GM12878 (cell line): ENCODE measurements at places on chromosomes 1 and 21. TPM values are rescaled to one million over a fixed set of nuclear protein-coding genes. Genes with fewer than 3 reads are reported as not detected.

DNA sequence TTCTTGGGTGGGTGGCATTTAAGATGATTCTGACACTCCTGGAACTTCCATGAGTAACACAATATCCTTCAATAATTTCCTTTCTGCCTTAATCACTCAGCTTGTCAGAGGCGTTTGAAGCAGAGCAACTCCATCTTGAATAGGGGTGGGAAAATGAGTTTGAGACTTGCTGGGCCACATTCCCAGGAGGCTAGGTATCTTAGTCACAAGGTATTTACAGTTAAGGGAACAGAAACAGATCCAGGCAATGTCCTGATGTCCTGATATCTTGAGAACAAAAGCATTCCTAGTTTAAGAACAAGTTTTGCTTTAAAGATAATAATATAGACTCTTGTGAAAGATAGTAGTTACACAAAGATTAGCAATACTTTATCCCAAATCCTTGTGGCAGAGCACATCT, 76.6 kb upstream of the KIAA0040 start:
- no peak for DNase-seq

GRCh38 chr1:208944981-208945451, 638.5 kb upstream of the CAMK1G start:
- DNase-seq, result no peak

GRCh38 chr1:234612352-234613127, 2.6 kb upstream of the IRF2BP2 start:
- peak; percentile 97 for DNase-seq

- no peak for DNase-seq
Observed at GRCh38 chr1:33180911-33181890, 642 bp downstream of the TRIM62 start.

GRCh38 chr1:110209715-110210603, at the start of gene KCNC4:
Gene KCNC4 (plus strand): TSS chr1:110210314. CDS start chr1:110211500, 1,186 bp downstream.
- peak; percentile 65 for DNase-seq

DNA sequence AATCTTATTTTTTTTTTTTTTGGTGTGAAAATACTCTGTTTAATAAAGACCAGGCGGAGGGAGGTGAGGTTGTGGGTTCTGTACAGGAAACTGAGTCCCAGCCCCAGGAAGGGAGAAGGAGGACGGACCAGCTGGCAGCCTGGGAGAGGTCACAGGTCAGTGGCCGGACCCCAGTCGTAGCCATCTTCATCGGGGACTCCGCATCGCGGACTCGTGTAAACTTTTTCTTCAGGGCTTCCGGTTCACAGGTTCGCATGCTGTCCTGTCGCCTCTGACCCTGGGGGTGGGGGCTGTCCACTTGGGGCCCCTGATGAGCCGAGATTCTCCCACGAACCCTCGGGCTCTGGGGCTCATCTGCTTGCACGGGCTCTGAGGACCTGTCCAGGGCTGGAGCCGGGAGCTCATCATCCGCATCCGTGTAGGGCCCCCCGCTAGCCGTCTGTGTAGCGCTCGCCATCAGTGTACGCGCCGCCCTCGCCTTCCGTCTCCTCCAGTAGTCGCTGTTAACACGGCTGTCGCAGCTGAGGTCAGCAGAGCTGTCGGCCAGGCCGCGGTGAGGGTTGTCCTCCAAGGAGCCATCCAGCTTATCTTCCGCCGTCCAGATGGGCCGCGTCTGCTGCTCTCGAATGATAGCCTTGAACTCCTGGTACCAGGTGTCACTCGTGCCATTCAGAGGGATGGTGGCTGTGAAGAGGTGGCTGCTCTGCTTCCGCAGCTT, 975.7 kb upstream of the PRMT6 start:
- no peak for DNase-seq

RHD gene
- 0.10 and 0.24 TPM in 2 replicates for polyA plus RNA-seq

SUSD4 gene
- polyA plus RNA-seq, result 0.24 TPM in 1 of 2 replicates, not detected in the other
